ENCODE measurements at places on chromosomes 3 and 15.

- no peak for DNase-seq
Measured at GRCh38 chr3:132554437-132554836, 42.6 kb upstream of the ACKR4 start.

- DNase-seq, result peak; percentile 48
Measured at GRCh38 chr15:40776537-40777141, 6.9 kb downstream of the C15orf62 start.

GRCh38 chr3:193791041-193792032 lies 198.3 kb downstream of the OPA1 start:
- no peak for DNase-seq

DNA sequence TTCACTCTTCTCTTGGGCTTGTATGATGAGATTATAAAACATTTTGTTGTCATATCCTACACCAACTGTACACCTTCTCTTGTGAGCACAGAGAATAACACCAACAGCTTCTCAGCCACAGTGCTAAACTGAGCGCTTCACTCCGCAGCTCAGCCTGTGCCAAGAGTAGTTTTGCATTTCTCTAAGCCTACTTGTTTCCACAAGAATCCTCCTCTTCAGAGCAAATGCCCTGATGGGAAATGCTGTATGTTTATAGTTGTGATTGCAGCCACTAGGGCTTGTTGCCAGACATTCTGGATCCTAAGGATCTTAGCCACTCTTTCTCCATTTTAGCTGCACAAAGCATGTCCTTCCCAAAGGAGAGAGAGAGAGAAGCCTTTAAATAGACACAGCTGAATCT lies 138.8 kb upstream of the PLXND1 start:
- no peak for DNase-seq

GRCh38 chr15:40437752-40438687 lies 2.7 kb upstream of the BAHD1 start:
- no peak for DNase-seq

GRCh38 chr3:141530415-141530768 lies 43.6 kb downstream of the RASA2 start:
- no peak for DNase-seq
